Uterus (tissue), 4 donors: ENCODE measurements at places on chromosomes 3 and 15. TPM values are rescaled to one million over a fixed set of nuclear protein-coding genes. Genes with fewer than 3 reads are reported as not detected.

Gene LEKR1
- not detected for total RNA-seq

GRCh38 chr3:9881441-9881840 lies 1.4 kb upstream of the CIDEC start:
- H3K4me3 ChIP-seq = no peak overlapping the region
- H3K27ac ChIP-seq = no peak overlapping the region
- H3K27me3 ChIP-seq = no peaks in the 10 kb centered on the region
- H3K4me1 ChIP-seq = no peaks in the 10 kb centered on the region
- H3K36me3 ChIP-seq = no peaks in the 10 kb centered on the region
- no peak for DNase-seq

DNA sequence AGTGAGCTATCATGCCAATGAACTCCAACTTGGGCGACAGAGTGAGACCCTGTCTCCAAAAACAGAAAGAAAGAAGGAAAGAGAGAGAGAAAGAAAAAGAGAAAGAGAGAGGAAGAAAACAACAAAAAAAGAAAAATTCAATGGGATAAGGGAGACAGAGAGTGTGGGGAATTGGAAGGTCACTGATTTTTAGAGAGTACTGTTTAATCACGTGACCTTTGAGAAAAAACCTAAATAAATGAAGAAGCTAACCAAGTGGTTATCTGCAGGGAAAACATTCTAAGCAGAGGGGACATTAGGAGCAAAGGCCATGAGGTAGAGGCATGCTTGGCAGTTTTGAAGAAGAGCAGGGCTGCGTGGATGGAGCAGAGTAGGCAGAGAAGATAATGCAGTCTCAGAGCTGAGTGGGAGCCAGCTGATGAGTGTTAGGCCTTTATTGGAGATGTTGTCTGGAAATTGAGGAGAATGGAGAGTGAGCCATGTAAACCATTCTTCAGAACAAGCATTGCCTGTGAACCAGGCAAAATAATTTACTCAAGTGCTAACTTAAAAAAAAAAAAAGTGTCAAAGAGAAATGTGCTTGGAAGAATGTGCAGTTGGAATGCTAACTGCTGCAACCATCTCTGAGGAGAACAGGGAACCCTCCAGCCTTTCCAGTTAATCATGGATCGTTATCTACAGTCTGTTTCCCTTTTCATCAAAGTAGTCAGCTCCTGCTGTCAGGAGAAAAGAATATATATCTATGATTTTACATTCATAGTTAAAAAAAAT lies 377.3 kb upstream of the SEMA6D start:
- H3K4me3 ChIP-seq = no peak overlapping the region
- no peaks in the 10 kb centered on the region for H3K27me3 ChIP-seq
- H3K36me3 ChIP-seq = no peaks in the 10 kb centered on the region
- no peak for DNase-seq
- no peak overlapping the region for H3K27ac ChIP-seq
- H3K4me1 ChIP-seq = no peaks in the 10 kb centered on the region

DNA sequence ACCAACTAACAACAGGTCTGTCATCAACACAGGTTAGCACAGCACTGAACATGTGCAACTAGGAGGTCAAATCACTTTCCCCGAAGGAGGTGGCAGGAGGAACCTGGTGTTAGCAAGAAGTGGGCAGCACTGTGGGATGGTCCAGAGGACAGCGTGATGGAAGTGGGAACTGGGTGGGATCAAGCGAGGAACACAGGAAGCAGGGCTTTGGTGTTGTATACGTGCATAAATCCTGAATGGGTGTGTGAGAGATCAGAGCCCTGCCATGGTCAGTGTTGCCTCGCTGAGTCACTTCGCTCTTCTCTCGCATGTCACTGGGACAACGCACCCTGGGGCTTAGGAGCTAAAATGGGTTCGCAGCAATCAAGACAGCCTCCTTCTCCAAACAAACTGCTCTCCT lies 62.1 kb downstream of the MOBP start:
- no peaks in the 10 kb centered on the region for H3K27me3 ChIP-seq
- DNase-seq = no peak
- H3K4me3 ChIP-seq = no peak overlapping the region
- H3K4me1 ChIP-seq = no peaks in the 10 kb centered on the region
